T follicular helper cell (primary cell): ENCODE measurements at places on chromosomes 5 and 9.

DNA sequence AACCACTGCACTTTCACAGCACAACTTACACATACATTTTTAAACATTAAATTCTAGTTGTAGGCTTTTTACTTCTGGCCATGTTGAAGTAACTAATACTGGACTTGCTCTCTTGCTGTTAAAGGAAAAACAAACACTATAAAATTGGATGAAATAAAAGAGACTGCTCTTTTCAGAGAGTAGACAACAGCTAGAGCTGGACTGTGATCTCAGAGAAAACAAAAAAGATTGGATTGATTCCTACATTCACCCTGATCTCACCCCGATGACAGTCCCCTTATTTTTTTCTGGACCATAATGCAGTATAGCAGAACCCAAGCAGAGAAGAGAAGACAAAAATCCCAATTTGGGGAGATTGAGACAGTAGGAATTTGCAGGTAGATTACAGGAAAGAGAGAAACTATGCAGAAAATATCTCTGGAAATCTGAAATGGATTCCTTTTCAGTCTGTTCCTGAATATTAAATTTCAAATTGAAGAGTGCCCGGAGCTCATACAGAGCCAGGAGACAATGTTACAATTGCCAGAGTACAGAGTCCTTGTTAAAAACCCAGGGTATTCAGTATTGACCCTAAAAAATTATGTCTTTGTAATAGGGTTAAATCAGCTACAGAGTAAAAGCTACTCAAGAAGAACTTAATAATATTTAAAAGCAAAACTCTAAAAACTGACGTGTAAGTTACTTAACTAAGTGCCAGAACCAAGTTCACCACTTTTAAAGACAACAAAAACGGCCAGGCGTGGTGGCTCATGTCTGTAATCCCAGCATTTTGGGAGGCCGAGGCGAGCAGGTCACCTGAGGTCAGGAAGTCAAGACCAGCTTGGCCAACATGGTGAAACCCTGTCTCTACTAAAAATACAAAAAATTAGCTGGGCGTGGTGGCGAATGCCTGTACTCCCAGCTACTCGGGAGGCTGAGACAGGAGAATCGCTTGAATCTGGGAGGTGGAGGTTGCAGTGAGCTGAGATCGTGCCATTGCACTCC lies 208.6 kb downstream of the MPDZ start:
- DNase-seq = no peak

DNA sequence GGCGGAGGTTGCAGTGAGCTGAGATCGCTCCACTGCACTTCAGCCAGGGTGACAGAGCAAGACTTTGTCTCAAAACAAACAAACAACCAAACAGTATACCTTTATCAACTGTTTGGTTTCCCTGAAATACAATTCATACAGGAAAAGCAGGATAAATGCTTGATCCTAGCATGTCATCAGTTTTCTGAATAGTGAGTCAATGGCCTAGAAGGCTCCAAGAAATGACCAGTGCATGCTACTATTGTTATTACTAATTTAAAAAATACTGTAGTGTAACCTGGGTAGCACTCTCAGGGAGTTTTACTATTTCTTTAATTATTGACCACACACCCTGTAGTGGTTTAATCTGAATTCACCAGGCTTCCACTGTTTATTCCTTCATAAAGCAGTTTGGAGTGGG lies 101.0 kb upstream of the PTPN3 start:
- no peak for DNase-seq

DNA sequence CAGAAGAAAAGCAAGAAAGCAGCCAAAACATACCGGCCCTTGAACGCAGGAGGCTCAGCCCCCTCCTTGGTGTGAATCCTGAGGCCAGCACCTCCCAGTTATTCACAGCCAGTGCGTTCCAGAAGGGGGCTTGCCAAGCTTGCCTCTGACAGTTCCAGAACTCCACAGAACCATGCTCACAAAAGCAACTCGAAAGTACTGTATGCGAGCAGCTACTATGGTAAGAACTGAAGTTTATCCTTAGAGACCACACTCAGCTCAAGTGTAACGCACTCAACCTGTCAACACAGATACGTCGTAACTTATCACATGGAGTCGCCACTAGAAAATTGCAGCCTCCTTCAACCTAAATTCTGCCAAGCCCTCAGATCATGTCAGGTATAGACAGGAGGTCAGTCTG lies 1.4 kb downstream of the UBAC1 start:
- no peak for DNase-seq

GRCh38 chr5:31383734-31384133 lies 148.2 kb downstream of the DROSHA start:
- DNase-seq = no peak

DNA sequence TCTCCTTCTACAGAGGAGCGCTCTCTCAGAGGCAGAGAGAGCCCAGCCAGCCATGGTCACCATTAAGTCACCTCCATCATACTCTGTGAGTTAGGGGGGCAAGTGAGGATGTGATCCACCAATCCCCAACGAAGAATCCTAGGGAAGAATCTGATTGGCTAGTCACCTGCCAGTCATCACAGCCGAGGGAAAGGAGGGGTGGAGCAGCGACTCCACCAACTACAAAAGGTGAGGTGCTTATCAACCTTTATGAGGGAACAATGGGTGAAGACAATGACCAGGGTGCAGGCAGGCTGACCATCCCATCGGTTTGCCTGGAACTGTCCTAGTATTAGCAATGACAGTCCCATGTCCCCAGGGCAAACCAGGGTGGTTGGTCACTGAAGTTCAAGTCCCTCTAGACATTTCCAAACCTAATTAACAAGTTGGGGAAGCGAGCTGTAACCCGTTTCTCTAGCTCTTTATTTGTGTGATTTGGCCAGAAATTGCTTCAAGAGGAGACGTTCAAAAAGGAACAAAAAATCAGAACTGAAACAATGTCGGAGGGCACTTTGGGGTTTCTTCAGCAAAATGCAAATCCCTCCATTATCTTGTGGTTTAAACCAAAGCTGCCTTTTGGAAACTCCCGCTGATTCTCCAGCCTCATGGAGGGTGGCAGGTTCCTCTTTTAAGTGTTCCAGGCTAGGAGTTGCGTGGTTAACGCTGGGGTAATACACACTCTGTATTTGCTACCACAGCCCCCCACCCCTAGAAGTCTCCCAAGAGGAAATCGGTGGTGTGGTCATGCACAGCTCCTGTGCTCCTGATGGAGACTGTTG lies 18.8 kb upstream of the FCN1 start:
- DNase-seq = no peak
